ENCODE measurements at places on chromosomes 12 and 14.

DNA sequence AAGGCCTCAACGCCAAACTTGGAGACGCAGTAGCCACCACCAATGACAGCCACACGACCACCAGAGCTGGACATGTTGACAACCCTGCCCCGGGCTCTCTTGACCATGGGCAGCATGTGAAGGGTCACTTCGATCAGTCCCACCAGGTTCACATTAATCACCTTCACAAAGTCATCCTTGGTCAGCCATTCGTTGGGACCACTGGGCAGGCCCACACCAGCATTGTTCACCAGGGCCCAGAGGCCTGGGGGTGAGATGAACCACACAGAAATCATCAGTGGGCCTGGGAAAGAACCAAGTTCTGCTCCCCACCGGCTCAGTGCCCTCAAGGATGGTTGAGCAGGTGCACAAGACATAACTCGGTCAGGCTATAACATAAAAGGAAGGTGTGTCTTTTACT is 4.0 kb downstream of the SDR9C7 start:
- DNase-seq = no peak

DNA sequence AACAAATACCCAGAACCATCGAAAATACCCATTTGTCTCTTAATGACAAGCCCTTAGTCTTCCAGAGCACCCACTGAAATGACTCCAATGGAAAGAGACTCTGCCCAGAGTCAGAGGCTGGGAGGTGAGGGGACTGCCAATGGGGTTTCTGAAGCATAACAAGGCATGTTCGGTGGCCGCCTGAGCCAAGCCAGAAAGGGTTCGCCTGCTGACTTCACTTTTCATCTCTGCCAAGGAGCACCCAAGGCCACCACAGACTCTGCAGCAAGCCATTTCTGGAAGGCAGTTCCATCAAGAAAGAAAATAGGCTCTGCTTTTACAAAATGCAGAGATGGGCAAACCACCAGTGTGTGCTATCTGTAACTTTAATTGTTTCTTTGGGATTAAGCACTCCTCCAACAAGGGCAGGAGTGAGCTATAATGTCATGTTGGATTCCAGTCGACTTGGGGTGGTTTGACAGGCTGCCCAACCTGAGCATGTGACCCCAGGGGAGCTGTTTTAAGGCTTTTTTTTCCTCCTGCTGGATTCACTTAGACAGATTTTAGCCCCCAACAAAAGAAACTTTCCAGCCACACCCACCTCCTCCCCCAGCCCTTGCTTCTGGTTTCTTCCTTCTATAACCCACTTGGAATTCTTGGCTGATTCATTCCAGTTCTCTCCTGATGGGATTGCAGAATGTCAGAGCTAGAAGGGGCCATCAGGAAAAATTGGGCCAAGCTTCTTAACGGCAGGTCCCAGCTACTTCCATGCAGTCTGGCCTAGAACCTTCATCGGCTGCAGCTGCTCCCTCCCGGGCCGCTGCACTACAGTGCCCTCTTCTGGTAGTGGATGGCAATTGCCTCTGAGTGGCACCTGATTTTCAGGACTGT is 24.1 kb downstream of the CKAP4 start:
- peak; percentile 54 for DNase-seq

DNA sequence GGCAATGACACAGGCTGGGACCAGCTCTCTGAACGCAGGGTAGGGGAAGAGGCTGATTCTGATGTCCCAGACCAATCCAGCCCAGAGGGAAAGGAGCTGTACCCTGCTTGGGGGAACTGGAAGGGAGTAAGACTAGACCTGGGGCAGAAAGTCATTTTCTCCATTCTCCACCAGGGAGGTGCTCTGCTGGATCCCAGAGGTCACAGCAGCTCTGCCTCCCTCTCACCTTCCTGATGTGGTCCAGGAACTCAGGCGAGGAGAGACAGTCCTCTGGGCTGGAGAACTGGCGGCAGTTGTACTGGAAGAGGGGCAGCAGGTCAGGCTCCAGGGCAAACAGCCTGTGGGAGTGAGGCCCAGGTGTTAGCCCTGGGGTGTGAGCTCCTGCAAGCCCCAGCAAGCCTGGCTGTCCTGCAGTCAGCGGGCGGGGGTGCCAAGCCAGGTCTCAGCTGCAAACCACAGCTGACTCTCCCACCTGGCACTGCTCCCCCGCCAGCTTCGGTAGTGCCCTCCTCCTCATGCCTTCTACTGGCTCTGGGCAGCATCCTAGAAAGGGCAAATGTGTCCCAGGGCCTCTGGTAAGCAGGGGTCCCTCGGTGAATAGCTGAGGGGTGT is 1.9 kb downstream of the NGB start:
- DNase-seq = no peak

DNA sequence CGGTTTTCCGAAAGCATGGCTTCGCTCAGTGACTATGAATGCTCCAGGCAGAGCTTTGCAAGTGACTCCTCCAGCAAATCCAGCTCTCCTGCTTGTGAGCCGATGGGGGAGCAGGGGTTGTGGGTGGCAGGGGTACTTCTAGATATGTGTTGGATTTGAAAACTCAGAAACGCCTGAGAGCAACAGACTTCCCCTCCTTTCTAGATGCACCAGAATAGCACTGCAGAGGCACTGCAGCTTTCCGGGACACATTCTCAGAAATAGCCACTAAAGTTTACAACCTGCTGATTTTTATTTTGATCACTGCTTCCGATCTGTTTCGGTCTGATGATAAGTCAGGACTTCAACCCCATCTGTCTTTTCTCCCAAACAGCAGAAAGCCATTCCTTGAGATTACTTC is 8.6 kb downstream of the TCP11L2 start:
- DNase-seq = no peak

DNA sequence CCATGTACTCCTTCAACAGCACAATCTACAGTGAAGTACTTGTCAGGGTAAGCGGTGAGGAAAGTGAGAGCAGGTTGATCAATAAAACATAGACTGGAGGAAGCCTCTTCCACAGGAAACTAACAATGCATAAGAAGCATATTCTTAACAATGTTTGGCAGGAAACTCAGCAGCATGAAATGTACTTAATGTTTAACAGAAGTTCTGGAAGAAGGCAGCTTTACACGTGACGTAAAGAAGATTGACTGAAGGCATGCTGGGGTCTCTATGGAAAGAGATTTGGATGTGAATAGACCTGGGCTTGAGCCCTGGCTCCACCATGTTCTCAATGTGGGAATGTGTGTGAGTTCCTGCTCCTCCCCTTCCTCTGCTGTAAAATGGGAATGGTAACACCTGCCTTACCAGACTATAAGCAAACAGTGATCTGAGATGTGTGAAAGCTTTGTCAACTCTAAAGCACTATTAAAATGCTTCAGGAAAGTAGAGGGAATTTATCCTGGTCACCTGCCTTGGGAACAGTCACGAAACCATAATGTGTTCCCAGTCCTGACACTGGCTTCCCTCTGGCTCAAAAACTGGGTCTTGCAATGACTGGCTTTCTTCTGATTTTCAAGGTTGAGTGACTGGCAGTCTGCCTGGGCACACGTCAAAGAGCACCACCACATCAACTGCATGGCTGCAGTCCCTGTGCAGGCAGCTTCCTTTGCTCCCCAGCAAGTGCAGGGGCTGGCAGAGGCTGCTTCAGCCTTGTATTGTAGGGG is 384.6 kb downstream of the APAF1 start:
- no peak for DNase-seq
